NCI-H1105 treated with DMSO at 0.1 percent for 48 hours (cell line): ENCODE measurements at places on chromosomes 7 and 10.

DNA sequence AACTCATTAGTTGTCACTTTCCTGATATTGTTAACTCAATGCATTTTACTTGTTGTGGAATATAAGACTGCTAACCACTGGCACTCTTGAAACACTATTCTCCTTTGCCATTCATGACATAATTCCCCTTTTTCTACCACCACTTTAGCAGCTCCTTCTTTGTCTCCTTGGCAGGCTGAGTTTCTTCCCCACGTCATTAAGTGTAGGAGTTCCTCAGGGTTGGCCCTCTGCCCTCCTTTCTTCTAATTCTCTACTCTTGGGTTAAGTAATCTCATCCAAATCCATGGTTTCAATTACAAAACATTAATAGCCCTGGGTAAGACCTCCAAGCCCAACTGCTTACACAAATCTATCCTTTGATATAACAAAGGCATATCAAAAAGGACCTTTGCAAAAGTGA lies 175.1 kb downstream of the HGF start:
- DNase-seq, result no peak

DNA sequence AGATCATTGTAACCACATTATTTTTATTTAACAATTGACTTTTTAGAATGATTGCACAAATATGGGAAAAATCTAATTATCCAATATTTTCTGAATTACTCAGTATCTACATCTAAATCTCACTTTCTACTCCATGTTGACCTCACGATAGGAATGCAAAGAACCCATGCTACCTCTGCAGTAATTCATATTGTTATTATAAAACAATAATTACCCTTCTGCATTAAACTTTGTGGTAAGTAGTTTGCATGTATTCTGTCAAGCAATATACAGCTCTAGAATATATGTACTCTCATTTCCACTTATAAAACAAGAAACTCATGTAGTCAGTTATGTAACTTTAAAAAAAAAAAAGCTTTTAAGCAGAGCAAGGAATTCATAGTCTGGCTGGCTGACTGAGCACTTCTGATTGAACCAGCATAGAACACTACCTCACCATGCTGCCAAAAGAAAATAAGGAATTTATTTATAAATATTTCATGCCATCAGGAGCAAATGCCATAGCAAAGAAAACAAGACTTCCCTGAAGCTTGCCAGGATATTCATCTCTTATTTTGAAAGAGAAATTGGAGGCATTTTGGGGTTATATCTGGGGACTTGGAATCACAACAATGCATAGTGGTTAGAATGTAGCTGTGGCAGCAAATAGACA lies 895.7 kb downstream of the XPNPEP1 start:
- DNase-seq, result no peak

- peak; percentile 6 for DNase-seq
These were observed 514 bp downstream of the RNF216 start for GRCh38 chr7:5780801-5781496.

DNA sequence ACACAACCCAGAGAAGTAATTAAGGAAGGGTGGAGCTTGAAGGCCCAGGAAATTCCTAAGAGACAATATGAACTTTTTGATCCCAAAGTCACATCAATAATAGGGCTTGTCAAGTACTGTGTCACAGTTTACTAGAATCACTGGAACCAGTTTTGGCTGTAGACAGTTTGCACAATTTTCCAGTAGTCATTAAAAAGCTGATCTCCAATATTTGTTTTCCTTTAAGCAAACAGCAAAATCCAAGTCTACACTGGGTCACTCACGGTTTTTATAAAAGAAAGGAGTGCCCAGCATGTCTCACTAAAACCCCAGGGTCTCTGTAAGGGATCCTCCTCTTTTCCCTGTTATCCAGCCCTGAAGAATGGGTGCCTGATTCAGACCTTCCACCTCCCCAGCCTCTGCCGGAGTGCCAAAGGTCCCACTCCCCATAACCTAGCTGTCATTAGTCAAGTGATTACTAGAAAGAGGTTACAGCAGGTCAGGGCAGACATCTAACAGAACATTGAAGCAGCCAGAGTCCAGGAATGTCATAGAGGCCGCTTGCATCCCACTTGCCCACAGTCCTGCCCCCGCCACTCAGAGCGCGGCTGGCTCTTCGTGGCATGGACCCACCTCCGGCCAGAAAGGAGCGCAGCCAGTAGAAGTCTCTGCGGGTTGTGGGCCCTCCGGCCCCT lies 552 bp downstream of the SLC25A16 start:
- no peak for DNase-seq
